ENCODE measurements at places on chromosomes 4 and X.

- DNase-seq: no peak
These were observed 104.3 kb downstream of the USP46 start for GRCh38 chr4:52554612-52555355.

DNA sequence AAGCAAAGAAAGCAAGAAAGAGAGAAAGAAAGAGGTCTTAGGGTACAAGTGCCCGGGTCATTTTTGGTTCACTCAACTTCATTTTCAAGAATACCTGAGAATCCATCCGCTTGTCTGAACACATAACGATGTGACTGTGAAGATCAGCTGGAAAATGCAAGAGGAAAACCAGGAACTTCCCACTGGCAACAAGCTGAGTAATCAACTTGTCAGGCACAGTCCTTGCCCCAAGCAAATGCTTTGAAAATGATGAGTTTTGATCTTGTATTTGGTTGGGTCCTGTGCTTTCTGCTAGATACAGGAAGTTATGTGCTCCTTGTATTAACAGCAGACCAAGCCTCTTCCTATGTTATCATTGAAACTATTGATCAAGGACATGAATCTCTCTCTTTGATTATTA, 239.1 kb downstream of the ASMT start:
- DNase-seq: no peak

DNA sequence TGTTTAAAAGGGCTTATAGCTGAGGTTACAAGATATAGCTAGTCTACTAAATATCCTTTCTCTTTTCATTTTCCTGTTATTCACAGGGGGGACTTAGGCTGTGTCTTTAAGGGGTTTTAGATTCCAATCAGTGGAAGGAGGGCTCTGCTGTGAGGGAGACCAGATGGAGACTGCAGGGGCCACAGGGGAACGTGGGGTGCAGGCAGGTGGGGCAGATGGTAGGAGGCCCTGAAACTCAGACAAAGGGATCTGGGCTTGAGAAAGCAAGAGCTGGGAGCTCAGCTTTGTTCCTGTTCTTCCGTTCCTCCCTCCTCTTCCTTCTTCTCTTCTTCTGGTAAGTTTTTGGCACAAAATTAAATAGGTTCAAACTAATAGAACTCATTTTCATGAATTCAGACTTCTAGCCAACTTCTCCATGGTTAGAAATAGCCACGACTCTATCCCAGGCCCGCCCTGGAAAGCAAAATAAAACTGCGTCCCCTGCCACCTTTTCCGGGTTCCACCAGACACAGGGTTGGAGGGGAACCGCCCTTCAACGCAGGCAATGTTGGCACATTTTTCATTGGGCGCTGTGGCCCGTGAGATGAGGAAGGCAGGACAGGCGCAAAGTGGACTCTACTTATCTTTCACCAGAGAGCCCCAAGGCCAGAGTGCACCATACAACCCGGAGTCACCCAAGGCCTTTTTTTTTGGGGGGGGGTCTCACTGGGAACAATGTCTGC, 3.5 kb upstream of the TMSB4X start:
- DNase-seq: no peak

DNA sequence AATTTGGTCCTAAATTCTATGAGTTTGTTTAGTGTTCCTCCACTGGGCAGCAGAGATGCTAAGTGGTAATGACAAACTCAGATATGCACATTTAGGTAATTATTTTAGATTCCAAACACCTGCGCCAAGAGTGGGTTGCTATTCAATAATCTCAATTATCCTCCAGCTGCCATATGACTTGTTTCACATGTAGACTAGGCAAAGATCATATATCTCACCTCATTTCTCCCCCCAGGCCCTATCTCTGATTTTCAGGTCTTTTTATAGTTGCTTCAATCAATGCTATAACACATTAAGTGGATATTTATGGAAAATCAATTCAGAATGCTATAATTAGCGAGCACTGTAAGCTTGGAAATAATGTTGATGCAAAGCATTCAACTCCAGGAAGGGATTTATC, 217.6 kb downstream of the KCTD8 start:
- no peak for DNase-seq

DNA sequence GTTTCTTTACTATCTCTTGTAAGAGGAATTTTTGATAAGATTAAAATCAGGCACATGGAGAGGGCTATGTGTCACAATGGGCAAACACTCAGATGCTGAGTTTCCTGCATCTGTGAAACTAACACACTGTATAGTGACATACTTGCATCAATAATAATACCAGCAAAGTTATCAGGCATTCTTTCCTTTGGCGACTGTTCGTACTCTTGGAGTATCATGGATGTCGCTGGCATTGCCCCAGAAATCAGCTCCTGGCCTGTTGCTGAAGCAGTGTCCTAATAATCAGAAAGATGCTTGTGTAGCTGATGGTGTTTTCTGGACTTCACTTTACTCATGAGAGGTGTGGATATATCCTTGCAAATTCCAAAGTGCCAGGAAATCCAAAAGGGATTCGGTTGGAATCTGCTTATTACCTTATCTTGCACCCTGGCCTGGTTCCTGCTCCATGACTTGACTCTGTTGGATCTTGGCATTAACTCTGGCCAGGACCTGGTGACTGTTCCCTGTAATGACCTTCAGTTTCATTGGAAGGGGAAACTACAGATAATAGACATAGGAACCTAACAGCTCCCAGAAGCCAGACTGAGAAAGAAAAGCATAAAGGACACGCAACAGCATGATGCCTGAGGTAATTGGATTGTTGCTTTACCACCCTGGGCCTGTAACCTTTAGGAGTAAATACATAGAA, 762.5 kb upstream of the GRIA3 start:
- no peak for DNase-seq

- DNase-seq: no peak
These were observed 8.0 kb upstream of the PYURF start for GRCh38 chr4:88531549-88531948.

DNA sequence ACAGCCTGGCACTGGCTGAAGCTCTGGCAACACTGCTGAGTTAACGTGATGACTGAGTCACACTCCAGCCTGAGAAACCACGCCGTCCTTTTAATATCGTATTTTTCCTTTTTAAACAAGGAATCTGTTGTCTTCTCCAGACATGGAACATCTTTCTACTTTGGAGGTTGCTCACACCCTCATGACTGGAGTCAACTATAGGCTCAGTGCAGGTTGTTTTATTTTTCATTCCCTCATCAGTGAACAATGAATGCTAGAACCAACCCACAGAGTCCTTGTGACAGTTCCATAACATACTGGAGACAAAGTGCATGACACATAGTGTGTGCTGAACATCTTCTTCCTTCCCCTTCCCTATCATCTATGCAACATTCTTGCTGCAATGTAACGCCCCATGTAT, 76.8 kb upstream of the CPEB2 start:
- DNase-seq: no peak

GRCh38 chr4:140666889-140667614, 89.1 kb downstream of the TBC1D9 start:
- no peak for DNase-seq

DNA sequence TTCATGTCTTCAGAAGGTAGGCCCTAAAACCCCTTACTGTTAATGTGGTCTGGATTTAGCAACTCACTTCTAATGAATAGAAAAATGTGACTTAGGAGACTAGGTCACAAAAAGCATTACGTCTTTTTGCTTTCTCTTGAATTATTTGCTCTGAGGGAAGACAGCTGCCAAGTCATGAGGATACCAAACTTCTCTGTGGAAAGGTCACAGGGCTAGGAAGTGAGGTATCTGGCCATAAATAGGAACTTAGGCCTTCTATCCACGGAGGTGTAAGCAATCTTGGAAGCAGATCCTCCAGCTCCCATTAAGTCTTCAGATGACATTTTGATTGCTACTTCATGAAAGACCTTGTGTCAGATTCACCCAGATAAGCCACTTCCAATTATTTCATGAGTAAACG, 120.6 kb downstream of the JADE1 start:
- DNase-seq: no peak

GRCh38 chr4:188930822-188931221, 791.6 kb downstream of the TRIML1 start:
- DNase-seq: no peak

GRCh38 chrX:17411205-17411604, 36.2 kb downstream of the NHS start:
- no peak for DNase-seq

DNA sequence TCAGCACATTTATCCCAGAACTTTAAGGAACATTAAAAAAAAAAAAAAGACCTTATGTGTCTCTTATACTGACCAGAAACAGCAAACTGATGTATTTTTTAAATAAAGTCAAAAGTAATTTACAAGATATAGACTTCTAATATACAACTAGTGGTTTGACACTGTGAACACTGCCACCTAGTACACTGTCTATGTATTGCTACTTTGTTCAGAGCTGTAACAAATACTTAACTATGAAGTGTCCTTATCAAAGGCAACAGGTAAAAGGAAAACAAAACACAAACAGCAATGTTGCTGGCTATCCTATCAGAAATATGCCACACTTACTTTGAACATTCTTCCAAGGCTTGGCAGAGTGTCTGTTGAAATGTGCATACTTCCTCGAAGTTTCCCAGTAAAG, 60.4 kb downstream of the CD40LG start:
- no peak for DNase-seq

- no peak for DNase-seq
These were observed 15.5 kb downstream of the NUDT6 start for GRCh38 chr4:122906859-122907305.

GRCh38 chr4:8255698-8256441, 13.7 kb upstream of the HTRA3 start:
- DNase-seq: no peak

DNA sequence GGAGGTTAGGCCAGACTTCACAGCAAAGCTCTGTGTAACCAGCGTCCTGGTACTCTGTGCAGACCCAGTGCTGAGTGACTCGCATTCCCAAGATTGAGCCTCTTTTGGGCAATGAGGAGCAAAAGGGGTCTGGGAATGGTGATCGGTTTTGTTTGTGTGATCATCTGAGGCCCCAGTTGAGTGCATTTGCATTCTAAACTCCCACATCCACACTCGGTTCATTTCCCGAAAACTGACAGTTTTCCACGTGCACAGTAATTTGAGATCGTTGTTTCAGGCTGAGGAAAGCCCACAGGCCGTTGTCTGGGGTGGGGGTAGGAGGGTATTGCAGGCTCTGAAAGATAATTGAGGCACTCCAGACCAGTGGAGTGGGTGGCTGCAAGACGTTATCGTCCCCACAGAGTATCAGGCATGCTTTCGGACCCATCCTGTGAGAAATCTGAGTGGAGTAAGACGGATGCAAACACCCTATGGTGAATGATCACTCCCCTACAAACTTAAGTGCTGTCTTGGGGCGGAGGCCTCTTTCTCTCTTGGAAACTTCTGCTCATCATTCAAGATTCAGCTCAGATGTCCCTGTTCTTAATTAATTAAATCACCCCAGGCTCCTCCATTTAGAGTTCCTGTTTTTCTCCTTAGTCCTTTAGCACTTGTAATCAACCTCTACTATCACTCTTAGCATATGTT, 96.1 kb downstream of the AFF1 start:
- DNase-seq: no peak

GRCh38 chr4:45897946-45898585, 225.8 kb downstream of the GABRG1 start:
- no peak for DNase-seq

GRCh38 chr4:121344098-121344497, 36.7 kb downstream of the QRFPR start:
- no peak for DNase-seq

DNA sequence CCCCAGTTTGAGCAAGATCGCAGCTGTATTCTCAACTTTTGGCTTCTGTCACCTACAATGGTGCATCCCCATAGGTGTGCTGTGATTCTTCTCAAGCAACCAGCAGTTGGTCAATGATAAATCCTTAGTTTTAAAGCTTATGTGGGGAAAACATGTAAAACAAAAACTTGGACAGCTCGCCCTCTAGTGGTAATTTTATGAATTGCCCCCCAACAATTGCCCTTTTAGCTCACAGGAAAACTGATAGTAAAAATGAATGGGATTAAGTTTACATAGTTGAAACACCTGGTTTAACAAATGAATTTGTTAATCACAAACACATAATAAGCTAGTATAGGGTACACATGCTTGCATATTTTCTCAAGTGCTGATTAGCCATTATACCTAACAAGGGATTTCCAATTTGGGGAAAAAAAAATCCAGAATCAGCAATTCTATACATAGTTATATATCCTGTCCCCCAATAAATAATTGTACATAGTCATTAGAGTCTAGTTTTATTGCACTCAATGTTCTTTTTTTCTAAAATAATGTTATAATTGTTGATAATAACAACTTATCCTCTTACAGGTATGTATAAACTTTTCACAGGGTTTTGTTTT, 30.1 kb downstream of the TEX13A start:
- no peak for DNase-seq

GRCh38 chrX:16997313-16997712, 50.9 kb downstream of the REPS2 start:
- no peak for DNase-seq

DNA sequence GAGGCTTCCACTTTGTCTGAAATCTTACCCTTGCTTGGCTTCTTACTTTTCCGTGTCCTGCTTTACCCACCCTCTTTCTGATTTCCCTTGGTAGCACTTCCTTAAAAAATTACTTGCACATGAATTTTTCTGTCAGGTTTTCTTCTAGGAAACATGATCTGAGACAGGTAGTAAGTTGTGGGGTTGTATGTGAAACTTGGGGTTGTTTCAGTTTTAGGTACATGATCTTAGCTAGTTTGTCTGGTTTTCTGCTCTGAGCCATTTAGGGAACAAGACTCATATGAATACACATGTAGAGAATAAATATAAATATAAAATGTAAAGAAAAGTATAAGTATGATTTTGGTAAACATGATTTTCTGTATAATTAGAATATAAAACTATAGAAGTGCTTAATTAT, 17.4 kb upstream of the ARMCX2 start:
- no peak for DNase-seq

DNA sequence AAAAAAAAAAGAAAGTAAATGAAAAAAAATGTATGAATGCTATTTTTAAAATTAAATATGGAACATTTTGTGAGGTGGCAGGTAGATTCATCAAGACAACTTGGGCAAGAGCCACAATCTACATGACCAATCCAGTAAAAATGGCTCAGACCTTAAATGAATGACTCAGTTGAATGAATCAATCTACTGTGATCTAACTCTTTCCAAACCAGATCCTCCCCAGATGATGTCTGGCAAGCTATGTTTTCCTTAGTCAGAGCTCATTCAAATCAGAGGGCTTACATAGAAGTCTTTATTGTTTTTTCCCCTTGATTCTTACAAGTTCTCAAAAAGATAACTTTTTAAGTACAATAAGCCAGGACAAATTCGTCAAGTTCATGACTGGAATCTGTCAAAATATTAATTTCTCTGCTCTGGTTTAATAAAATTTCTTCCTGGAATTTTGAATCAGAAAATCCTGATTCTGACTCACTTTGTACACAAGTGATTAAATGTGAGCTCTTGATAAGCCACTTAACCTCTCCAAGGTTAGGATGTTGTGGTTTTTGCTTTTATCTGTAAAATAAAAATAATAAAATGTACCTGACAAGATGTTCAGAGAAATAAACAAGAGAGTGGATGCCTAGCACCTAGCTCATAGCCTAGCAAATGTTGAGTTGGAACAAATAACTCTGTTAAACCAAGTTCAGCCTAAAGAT, 105.6 kb upstream of the SMIM31 start:
- DNase-seq: no peak

Measured in 8988T (cell line).